ENCODE measurements at places on chromosomes 6 and 20. TPM values are rescaled to one million over a fixed set of nuclear protein-coding genes. Genes with fewer than 3 reads are reported as not detected.

Gene LAMP5
- not detected for total RNA-seq

Gene MLN
- total RNA-seq, result not detected

Gene SCP2D1
- not detected for total RNA-seq

Gene ZNF334
- total RNA-seq, result 0.14 TPM

Gene MPIG6B
- total RNA-seq, result not detected

Gene MICB
- 14.5 TPM for total RNA-seq

Gene HDGFL1
- not detected for total RNA-seq

Gene C20orf141
- not detected for total RNA-seq

Gene LRP11
- total RNA-seq, result 37.0 TPM

Gene CRIP3
- total RNA-seq, result not detected

Gene TAP1
- total RNA-seq, result 66.1 TPM

Gene PRL
- not detected for total RNA-seq

Gene COL9A3
- not detected for total RNA-seq

Gene HSPA1A
- total RNA-seq, result 31.5 TPM

Gene CALHM4
- total RNA-seq, result 0.39 TPM

Gene CDH4
- total RNA-seq, result 0.16 TPM

Gene HUS1B
- 2.1 TPM for total RNA-seq

Gene TFAP2B
- total RNA-seq, result not detected

Gene TMEM244
- not detected for total RNA-seq

Gene NRN1
- 37.3 TPM for total RNA-seq
